Kidney (tissue), 22 donors: ENCODE measurements at places on chromosomes 12 and 14. TPM values are rescaled to one million over a fixed set of nuclear protein-coding genes. Genes with fewer than 3 reads are reported as not detected.

DCAF11 gene
- 69.4 TPM for polyA plus RNA-seq

ASCL1 gene
- not detected for polyA plus RNA-seq

KRT71 gene
- not detected for polyA plus RNA-seq

TSHR gene
- polyA plus RNA-seq = not detected

PLA2G1B gene
- not detected for polyA plus RNA-seq

CSRP2 gene
- polyA plus RNA-seq = 189 TPM

KRT83 gene
- not detected for polyA plus RNA-seq

ADAM21 gene
- 0.28 TPM for polyA plus RNA-seq

NANOG gene
- polyA plus RNA-seq = not detected

KRT79 gene
- polyA plus RNA-seq = not detected

SLC7A7 gene
- polyA plus RNA-seq = 235 TPM

GPR68 gene
- 0.82 TPM for polyA plus RNA-seq

GLIPR1L1 gene
- not detected for polyA plus RNA-seq

IL23A gene
- not detected for polyA plus RNA-seq

ACSM4 gene
- not detected for polyA plus RNA-seq

MGP gene
- polyA plus RNA-seq = 745 TPM

CLEC2A gene
- not detected for polyA plus RNA-seq

KRT75 gene
- polyA plus RNA-seq = not detected

ENDOU gene
- polyA plus RNA-seq = 0.28 TPM

SCNN1A gene
- 225 TPM for polyA plus RNA-seq

DEGS2 gene
- polyA plus RNA-seq = 25.1 TPM

SPIC gene
- not detected for polyA plus RNA-seq

PCED1B gene
- polyA plus RNA-seq = 2.8 TPM

ENO2 gene
- 10.3 TPM for polyA plus RNA-seq

FAM186B gene
- polyA plus RNA-seq = 0.34 TPM

OAS1 gene
- polyA plus RNA-seq = 27.2 TPM

GDF3 gene
- 1.6 TPM for polyA plus RNA-seq

DAAM1 gene
- polyA plus RNA-seq = 5.3 TPM

TM7SF3 gene
- 70.1 TPM for polyA plus RNA-seq

NFATC4 gene
- 38.9 TPM for polyA plus RNA-seq

LMO3 gene
- polyA plus RNA-seq = 4.6 TPM

SIX6 gene
- polyA plus RNA-seq = not detected

LAG3 gene
- polyA plus RNA-seq = not detected

KLHDC1 gene
- polyA plus RNA-seq = 2.3 TPM

CLMN gene
- 33.1 TPM for polyA plus RNA-seq

CLEC4A gene
- 2.4 TPM for polyA plus RNA-seq

TMEM132C gene
- 0.75 TPM for polyA plus RNA-seq

MIPOL1 gene
- 4.4 TPM for polyA plus RNA-seq

KRT72 gene
- not detected for polyA plus RNA-seq

NYNRIN gene
- 4.4 TPM for polyA plus RNA-seq
